ENCODE measurements at places on chromosomes 3 and 15.
A peak's percentile ranks its signal among the peaks of the same experiment; 100 is the strongest.

GRCh38 chr3:13705702-13706280, 156.9 kb downstream of the FBLN2 start:
- DNase-seq, result peak; percentile 5

- no peak for DNase-seq
Observed at GRCh38 chr3:35500641-35501350, 138.5 kb upstream of the ARPP21 start.

DNA sequence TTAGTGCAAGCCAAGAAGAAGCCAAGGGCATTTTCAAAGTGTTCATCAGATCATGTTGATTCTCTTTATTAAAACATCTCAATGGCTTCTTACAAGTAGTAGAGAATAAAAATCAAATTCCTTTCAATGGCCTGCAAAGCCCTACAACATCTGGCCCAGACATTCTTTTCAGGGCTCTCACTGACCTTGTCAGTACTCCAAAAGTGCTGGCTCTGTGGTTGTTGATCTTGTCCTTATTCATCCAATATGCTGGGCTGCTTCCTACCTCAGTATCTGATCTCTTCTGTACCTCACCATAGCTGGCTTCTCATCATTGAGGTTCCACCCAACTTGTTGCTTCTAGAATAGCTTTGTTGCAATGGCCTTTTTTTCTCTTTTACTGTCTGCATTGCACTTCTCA, 74.0 kb upstream of the SAMMSON start:
- no peak for DNase-seq

GRCh38 chr3:172038798-172039435, 461 bp upstream of the FNDC3B start:
- no peak for DNase-seq

DNA sequence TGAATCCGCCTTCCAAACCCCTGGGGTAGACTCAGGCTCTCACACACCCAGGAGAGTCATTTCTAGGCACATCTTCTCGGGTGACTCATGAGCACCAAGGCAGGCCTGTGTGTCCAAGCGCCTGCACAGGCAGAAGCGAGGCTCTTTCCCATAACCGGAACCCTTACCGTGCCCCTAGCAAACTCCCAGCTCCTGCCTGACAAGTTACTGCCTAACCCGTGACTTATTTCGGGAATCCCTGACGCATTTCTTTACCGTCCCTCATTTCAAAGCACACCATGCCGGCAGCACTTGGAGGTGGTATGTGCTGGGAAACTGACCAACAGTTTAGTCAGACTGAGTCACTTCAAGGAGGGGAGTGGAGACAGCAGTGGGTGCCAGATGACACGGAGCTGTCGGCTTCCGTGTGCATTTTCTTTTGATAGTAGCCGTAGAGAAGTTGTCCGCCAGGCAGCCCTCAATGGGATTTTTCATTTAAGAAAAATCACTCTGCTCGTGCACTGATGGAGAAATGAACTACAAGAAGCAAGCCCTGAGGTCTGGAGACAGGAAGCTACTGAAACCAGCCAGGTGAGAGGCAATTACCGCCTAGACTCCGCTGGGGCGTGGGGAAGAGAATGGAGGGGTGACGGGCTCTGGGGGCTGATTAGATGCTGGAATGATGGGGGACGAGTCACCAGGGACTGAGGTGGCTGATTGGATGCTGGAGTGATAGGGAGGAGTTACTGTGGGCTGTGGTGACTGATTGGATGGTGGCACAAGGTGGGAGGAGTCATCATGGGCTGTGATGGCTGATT, 17.3 kb upstream of the HRH1 start:
- DNase-seq, result no peak

GRCh38 chr3:125110016-125110875, 54.4 kb upstream of the HEG1 start:
- DNase-seq, result no peak

DNA sequence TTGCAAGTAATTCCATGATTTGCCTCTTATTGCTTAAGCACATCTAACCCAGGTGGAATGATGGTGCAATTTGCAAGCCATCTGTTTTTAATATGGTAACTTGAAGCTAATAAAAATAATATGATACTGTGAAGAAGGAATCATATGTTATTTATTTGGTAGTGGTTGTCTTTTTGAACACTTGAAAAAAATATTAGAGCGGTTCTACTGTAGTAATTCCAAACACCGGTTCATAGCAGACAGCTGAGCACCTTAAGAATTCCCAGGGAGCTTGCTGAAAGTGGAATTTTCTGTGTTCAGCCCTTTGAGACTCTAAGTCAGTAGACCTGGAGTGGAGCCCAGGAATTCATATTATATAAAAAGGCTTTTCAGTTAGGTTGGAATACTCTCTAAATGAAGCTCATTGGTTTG, 687.4 kb downstream of the EDEM1 start:
- DNase-seq, result no peak

DNA sequence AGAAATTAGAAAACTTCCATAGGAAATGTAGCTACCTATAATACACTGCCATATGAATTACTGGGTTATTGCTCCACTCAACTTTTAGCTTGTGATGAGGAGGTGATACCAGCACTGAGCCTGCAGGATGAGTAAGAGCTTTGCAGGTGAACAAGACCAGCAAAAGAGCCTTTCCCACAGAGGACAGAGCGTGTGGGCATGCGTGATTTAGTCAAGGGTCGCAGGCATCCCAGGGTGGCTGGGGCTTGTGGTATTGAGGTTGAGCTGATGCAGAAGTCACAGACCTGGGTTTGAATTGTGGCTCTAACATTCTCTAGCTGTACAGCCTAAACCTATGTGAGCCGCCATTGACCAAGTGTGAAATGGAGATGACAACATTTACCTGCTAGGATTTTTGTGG, 5.6 kb downstream of the NRROS start:
- DNase-seq, result no peak

DNA sequence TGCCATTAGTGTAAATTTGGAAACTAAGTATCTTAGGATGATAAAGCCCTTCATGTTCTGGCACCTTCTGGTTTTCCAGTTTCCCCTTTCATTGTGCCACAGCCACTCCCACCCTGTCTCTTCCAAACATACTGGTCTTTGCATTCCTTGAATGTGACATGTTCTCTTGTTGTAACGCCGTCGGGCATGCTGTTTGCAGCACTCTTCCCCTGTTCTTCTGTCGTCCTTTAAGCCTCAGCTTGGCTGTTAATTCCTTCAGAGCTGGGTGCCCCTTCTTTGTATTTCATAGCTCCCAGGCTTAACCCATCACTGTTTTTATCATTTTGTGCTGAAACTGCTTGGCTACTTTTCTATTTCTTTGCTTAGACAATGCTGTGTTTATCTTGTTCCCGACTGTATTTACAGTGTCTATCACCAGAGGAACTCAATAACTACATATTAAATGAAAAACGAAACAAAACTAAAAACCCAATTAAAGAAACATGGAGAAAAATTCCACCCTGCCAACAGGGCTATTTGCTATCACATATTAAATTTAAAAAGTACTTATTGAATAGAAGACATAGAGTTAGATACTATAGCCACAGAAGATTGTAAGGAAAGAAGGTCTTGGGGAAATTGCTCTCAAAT, 95.4 kb upstream of the KCNAB1 start:
- DNase-seq, result no peak

GRCh38 chr15:33547876-33548275, 237.1 kb downstream of the RYR3 start:
- DNase-seq, result peak; percentile 83

DNA sequence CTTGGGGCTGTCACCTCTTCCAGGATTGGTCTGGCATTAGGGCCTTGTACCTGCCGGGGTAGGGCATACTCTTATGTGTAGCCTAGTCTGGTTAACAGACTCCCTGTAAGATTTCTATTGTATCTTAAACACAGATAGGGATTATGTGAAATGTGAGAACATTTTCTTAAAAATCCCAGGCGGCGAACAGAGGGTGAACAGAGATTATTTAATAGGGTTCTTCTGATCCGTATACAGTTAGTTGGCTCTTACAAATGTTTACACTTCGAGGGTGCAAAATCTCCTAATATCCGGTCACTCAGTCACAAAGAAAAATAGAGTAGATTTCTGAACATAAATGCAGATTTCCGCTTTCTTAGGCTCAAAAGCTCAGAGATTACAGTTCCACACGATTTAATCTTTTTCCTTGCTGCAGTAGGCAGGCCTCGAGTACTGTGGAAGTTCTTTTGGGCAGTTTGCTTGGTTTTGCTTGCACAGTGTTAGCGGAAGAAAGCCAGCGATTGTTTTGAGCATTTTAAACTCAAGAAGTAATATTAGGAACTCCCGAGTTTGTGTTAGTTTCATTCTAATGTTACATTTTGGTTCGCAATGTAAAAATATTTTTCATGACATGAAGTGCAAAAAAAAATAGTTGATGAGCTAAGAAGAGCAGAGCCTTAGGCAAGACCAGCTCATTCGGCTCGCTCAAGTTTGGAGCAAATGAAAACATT, 993 bp downstream of the PLCL2 start:
- no peak for DNase-seq

DNA sequence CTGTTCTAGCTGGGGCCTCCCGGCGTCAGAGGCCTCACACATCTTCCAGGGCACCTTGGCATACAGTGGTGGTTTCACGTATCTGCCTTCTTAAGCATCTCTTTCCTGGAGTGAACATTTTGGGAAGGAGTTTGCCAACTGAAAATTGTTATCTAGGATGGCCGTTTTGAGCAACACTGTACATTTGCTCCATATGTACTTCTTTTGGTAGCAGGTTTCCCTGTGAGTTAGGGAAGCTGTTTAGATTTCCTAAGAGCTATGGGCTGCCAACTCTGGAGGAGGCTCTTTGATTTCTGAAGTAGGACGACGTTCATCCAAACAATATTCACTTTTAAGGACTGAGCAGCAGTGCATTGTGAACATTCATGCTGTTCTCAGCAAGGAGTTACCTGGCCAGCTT, 665.9 kb downstream of the SQOR start:
- no peak for DNase-seq

DNA sequence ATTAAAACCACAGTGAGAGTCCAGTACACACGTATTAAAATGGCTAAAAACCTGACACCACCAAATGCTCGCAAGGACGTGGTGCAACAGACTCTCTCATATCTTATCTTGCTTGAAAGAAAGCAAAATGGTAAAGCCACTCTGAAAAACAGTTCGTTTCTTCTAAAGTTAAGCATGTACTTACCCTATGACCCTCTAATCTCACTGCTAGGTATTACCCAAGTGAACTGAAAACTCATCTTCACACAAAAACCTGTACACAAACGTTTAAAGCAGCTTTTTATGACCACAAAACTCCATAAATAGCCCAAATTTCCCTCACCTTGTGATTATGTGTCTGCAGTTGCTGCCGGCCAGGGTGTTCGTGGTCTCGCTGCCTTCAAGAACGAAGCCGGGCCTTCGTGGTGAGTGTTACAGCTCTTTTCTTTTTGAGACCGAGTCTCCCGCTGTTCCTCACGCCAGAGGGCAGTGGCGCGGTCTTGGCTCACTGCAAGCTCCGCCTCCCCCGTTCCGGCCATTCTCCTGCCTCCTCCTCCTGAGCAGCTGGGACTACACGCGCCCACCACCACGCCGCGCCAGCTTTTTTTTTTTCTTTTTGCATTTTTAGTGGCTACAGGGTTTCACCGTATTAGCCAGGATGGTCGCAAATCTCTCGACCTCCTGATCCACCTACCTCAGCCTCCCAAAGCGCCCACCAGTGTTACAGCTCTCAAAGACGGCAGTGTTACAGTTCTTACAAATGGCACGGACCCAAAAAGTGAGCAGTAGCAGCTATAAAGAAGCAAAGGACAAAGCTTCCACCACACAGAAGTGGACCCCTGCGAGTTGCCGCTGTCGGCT, 165.4 kb downstream of the TJP1 start:
- DNase-seq, result peak; percentile 77

GRCh38 chr3:39140341-39140971, 12.9 kb downstream of the CSRNP1 start:
- no peak for DNase-seq

DNA sequence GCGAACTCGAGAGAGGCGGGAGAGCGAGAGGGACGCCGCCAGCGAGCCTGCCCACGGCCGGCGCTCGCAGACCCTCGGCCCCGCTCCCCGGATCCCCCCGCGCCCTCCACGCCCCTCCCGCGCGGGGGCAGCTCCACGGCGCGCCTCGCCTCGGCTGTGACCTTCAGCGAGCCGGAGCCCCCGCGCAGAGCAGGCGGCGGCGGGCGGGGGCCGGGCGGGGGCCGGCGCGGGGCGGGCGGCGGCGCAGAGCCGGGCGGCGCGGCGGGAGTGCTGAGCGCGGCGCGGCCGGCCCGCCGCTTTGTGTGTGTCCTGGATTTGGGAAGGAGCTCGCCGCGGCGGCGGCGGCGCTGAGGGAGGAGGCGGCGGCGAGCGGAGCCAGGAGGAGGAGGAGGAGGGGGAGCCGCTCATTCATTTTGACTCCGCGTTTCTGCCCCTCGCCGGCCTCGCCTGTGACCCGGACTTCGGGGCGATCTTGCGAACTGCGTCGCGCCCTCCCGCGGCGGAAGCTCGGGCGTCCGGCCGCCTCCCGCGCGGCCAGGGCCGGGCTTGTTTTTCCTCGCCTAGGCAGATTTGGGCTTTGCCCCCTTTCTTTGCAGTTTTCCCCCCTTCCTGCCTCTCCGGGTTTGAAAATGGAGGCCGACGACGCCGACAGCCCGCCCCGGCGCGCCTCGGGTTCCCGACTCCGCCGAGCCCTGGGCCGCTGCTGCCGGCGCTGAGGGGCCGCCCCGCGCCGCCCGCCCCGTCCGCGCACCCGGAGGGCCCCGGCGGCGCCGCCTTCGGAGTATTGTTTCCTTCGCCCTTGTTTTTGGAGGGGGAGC, 524 bp downstream of the IGF1R start:
- DNase-seq, result no peak

- DNase-seq, result no peak
Observed at GRCh38 chr15:60795889-60796288, 316.9 kb upstream of the ICE2 start.

DNA sequence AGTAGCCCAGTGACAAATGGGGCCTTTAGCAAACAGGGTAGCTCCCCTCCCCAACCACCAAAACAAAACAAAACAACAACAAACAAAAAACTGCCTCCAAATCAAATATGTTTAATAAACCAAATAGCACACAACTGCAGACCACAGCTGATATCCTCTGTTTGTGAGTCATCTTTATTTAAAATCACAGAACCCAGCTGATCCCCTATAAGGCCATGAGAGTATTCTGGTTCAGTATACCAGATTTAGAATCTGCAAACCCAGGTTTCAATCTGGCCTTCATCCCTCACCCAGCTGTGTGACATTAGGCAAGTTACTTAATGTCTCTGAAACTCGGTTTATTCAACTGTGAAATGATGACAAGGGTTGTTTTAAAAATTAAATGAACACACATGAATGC, 124.5 kb downstream of the SUCLG2 start:
- no peak for DNase-seq

DNA sequence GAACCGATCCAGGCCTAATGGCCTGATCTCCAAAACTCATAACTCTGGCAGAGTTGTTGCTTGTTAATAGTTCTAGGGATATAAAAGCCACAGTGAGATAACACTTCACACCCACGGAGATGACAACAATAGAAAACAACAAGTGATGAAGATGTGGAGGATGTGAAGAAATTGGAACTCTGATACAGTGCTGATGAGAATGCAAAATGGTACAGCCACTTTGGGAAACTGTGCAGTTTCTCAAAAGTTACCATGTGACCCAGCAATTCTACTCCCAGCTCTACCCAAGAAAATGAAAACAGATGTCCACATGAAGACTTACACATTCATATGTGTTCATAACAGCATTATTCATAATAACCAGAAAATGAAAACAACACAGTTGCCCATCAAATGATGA, 3.8 kb downstream of the CMTM7 start:
- DNase-seq, result no peak

Data from mesothelial cell of epicardium (in vitro differentiated cells).